ENCODE measurements at places on chromosomes 11 and 22. TPM values are rescaled to one million over a fixed set of nuclear protein-coding genes. Genes with fewer than 3 reads are reported as not detected.

CEND1 gene
- 0.14 TPM for total RNA-seq

MN1 gene
- 22.1 TPM for total RNA-seq

CREBZF gene
- total RNA-seq = 48.8 TPM

NPAS4 gene
- total RNA-seq = not detected

GSTT2B gene
- 13.1 TPM for total RNA-seq

NAV2 gene
- 12.3 TPM for total RNA-seq

DGCR8 gene
- total RNA-seq = 37.3 TPM

SERHL2 gene
- total RNA-seq = 7.5 TPM

SLC22A8 gene
- total RNA-seq = not detected

- peak; percentile 100 for DNase-seq
Observed at GRCh38 chr22:39349506-39349966, 255 bp upstream of the SYNGR1 start.

DNA sequence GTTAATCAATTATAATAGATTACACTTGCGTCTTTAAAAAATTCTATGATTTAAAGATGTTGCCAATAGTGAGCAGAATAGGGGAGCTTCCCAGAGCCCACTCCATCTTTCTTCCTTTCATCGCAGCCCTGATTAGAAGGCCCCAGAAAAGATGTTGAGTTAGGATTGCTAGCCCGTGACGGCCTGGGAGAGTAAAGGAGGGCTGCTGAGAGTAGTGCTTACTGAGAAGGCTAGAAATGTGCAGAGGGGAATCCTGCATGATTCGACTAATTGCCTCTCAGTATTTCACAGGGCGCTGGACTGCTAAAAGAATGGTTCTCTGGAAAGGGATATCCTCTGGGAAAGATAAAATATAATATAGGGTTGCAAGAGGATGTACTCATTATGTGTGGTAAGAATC lies 160.5 kb downstream of the C11orf87 start:
- no peak for DNase-seq

DNA sequence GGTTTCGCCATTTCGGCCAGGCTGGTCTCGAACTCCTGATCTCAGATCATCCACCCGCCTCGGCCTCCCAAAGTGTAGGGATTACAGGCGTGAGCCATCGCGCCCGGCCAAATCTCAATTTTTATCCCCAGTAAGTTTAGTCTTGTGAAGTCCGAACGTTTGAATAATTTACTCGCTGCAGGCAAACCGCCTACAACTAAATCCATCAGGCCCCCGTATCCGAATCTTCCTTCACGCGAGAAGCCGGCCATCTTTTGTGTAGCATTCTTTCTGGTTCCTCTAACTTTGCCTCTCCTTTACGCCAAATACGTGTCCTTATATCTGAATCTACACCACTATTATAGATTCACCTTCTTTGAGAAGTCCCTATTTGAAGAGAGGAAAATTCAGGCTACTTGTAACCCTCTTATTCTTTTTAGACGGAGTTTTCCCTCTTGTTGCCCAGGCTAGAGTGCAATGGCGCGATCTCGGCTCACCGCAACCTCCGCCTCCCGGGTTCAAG lies 581 bp upstream of the EIF3L start:
- DNase-seq = no peak

DNA sequence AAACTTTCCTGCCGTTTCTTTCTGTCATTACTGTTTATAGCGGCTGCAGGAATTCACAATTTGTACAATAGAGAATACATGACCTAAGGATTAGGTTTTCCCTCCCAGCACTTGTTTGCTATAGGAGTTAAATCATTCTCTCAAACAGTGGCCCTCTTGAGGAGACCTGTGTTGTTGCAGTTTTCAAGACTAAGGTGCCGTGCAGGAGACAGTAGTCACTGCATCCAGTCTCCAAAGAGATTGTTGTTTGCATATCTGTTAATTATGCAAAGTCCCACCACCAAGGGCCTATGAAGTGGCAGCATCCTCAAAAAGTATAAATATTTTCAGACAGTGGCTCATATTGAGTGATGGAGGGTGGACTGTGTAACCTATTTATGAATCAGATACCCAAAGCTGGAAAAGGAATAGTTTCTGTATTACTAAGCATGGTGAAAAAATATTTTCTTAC lies 2.3 kb downstream of the PRSS23 start:
- peak; percentile 46 for DNase-seq

DNA sequence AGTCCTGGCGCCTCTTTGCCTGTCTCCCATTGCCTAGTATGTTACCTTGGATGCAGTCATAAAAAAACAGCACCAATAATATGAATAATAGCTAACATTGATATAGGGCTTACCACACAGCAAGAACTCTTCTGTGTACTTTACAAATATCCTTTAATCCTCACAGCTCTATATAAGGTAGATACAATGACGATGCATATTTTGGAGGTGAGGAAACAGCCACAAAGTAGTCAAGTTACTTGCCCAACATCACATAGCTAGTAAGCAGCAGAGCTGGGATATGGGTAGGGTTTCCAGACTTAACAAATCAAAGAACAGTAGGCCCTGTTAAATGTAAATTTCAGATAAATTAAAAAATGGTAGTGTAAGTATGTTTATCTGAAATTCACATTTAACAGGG lies 128.8 kb downstream of the ST3GAL4 start:
- no peak for DNase-seq

DNA sequence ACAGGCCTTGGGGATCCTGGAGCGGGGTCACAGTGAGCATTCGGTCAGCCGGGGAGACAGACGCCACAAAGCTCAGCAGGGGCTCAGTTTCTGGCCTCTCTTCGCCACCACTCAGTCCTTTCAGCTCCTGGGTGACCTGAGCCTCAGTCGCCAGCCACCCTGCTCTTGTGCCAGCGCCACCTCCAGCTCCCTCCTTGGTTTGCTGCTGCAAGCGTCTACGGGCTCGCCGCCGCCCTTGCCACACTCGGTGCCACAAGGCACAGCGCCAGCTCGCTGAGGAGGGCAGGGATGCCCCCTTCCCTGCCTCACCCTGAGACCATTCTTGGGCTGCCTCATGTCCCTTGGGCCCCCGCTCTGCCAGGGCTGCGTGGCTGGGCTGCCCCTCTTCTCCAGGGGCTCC lies 1.5 kb upstream of the EEF1G start:
- peak; percentile 72 for DNase-seq

- no peak for DNase-seq
Observed at GRCh38 chr11:128852327-128853023, 14.6 kb downstream of the KCNJ1 start.

DNA sequence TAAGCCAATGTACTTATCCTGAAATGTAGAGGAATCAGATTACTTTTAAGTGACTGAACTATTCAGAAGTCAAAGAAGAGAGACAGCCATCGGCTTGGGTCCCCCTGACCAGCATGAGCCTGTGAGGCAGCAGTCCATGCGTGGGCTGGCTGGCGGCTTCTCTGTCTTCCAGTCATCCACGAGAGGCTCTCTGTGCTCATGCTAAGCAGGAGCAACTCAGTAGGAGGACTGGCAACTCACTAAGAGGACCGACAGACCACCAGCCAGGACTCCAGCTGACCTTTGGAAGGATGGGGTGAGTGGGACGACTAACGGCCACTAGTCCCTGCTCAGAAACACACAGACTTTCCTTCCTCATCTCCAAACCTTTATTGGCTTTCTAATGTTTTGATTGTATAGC lies 43.6 kb downstream of the ARFGAP3 start:
- DNase-seq = no peak

- DNase-seq = no peak
Observed at GRCh38 chr11:28058333-28058732, 49.6 kb downstream of the KIF18A start.

GRCh38 chr22:26463101-26463661 lies 20.4 kb downstream of the HPS4 start:
- no peak for DNase-seq

DNA sequence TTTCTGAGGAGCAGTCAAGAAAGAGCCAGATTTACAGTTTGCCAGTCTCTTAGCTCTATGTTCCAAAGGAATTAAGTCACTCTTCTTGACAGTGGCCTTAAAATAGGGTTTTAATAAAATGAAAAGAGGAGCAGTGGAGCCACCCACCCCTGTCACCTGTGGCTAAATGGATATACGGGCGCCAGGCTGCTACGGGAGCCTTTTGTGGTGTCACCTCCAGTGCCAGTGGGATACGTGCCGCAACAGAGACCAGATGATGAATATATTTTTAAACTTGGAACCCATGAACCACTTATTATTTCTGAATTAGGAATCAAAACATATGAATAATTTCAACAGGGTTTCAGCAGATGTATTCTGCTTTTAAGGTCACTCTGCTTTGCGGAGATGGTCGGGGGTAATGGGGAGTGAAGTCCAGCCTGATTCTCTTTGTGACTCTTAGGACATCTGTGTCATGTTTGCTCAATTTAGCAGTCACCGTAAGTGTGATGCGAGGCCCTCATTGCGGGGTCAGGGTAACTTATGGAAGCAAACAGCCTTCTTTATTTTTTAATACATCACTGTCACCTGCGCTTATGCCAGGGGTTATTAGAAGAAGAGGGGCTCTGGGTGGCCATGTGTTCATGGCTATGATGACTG lies 64.3 kb downstream of the ZBTB16 start:
- DNase-seq = no peak
